Stimulated activated CD8-positive, alpha-beta memory T cell treated with anti-CD3 and anti-CD28 coated beads, Interleukin-7, amount 100 ng/mL, for 1 hour (primary cell): ENCODE measurements at places on chromosomes 7 and 10.

DNA sequence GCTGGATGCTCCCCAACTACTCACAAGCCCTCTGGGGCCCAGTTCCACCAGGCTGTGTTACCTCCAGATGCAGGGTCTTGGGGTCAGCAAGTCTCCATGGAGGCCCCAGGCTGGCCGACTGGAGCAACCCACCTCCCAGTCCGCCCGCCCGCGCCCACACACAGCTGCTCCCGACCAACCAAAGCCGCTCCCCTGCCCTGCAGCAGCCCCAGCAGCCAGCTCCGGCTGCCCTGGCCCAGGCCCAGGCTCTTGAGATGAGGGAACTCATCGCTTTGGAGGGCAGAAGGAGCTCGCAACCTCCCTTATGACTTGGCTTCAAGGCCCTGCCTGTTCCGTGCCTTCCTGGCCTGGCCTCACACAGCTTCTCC, 47.2 kb downstream of the LRRC20 start:
- no peak for DNase-seq

GRCh38 chr10:51074238-51075028, at the start of gene PRKG1:
PRKG1 (plus strand) TSS chr10:51074487.
- DNase-seq = no peak

GRCh38 chr10:33142295-33142694, 184.3 kb upstream of the ITGB1 start:
- DNase-seq = no peak

GRCh38 chr7:96004578-96004977, 232.2 kb downstream of the DYNC1I1 start:
- DNase-seq = no peak

DNA sequence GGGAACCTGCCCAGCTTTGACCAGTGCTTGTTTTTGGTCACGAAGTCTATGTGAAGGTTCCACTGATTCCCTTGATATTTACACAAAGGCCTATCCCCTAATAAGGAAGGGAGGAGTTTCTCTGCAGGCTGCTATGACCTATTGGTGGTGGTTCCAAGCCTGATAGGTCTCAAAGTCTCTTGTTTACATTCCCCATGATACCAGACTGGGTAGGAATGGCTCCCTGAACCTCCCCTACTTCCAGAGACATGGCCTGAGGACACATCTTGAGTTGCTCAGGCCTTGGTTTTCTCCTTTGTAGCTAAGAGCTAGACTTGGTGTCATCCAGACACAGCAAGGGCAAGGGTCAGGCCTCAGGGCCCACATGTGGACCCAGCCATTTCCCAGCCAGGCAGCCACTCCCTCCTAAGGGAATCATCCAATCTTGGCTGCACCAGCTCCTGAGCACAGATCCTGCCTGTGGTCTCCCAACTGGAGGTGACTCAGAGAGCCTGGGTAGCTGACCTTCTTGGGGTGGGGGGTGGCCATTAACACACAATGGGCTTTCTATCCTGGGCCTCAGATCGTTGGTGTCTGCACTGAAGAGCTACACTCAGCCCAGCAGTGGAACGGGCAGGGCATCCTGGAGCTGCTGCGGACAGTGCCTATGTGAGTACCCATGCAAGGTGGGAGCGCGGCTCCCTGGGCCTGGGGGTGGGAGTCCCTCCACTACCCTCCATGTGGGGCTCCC, 51.0 kb upstream of the TRIM8 start:
- no peak for DNase-seq

DNA sequence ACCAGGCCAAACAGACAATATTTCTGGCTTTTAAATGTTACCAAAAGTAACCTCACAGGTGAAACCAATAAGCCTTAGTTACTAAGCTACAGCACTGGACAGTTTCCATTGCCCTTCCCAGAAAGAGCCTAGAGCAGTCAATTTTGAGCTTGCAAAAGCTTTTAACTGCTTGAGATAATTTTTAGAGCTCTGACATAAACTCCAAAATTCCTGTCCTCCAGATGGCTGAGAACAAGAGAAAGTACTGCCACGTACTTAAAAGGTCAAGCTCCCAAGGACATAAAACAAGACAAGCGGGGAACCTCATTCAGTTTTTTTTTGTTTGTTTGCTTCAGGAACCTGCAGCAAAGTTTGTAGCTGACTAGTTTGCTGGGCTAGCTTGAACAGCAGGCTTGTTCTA, 54.1 kb downstream of the BBS9 start:
- no peak for DNase-seq

DNA sequence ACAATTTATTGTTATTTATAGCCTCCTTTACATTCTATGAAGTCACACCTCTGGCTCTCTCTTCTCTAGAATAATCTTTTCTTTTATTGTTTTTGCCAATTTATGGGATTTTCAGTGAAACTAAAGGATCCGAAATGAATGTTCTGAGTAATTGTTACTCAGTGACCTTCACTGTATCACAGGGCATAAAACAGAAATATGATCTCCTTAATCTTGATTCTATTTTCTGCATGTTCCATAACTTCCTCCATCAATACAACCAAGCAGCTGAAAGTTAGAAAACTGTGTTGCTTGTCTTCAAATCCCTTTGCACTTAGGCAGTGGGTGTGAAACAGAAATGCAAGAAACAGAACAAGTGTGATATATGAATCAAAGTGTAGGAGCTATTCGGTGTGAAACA, 57.4 kb upstream of the FERD3L start:
- no peak for DNase-seq

DNA sequence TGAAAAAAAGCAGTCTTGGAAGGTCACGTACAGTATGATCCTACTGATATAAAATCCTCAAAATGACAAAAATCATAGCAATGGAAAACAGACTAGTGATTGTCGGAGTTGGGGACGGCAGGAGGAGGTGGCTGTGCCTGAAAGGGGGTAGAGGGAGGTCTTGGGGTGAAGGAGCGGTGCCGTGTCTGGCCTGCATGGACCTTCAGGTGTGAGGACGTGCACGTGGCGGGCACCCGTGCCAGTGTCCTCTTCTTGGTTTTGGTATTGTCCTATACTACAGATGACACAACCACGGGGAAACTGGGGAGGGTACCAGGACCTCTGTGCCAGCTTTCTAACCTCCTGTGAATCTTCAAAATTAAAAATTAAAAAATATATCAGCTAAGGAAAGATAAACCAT, 73.0 kb downstream of the COBL start:
- no peak for DNase-seq

DNA sequence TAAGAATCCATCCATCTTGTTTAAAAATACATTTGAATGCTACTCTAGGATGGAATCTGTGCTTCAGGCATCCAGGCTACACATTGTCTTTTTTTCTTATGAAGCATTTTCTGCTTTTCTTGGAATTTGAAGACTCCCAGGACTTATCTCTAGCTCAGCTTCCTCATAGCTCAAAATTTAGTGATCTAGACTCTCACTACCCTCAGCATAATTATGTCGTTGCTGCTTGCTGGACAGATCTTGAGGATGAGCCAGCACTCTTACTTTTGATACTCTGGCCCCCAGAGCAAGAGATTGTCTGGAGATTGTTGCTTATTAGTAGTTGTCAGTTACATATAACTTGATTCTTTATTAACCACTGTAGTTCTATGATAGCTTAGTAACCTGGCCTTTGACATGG, 83.3 kb upstream of the FGL2 start:
- DNase-seq = no peak

- no peak for DNase-seq
Measured at GRCh38 chr7:2404714-2405119, 1.3 kb downstream of the CHST12 start.

- peak; percentile 39 for DNase-seq
Measured at GRCh38 chr7:149209518-149210269, 14.3 kb downstream of the ZNF282 start.

- DNase-seq = no peak
Measured at GRCh38 chr10:1395481-1396296, 339.5 kb downstream of the WDR37 start.

GRCh38 chr10:1070919-1071318, 14.7 kb downstream of the WDR37 start:
- DNase-seq = no peak

- no peak for DNase-seq
Measured at GRCh38 chr7:11170863-11171568, 197.3 kb downstream of the PHF14 start.

- DNase-seq = no peak
Measured at GRCh38 chr7:158976468-158976848, 120.1 kb downstream of the DYNC2I1 start.

- DNase-seq = no peak
Measured at GRCh38 chr10:29611781-29612381, 22.9 kb downstream of the SVIL start.

GRCh38 chr10:122494833-122495232, 33.5 kb downstream of the HTRA1 start:
- DNase-seq = no peak

DNA sequence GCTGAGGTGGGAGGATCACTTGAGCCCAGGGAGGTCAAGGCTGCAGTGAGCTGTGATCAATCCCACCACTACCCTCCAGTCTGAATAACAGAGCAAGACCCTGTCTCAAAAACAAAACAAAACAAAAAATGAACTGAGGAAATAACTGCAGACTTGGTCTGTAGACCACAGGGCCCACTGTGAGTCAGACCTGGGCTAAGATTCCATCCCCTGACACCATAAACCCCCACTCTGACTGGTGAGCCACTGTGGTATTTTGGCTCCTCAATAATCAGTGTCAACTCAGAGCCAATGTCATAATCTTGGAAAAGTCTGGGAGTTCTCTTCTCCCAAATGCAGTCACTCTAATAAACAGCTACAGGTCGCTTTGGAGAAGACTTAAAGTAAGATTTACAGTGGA, 24.0 kb upstream of the ERCC6 start:
- no peak for DNase-seq
